ENCODE measurements at places on chromosomes 4 and X.

DNA sequence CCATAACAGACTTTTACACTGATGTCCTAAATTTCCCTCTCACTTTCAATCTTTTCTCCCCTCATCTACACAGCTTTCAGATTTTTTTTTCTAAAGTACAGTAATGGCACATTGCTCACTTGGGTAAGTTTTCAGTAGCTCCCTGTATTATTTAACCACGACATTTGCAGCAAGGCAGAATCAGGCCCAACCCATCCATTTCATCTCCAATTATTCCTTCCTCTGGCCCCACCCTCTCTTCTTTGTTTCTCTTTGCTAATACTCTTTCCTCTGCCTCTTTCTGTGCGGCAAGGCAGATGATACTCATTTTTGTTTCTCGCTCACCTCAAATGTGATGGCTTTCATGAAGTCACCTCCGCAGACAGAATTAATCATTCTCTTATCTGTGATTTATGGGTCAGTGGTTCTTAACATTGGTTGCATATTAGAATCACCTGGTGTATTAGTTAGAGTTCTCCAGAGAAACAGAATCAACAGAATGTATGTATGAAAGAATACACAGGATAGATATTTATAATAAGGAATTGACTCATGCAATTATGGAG lies 43.4 kb upstream of the GATB start:
- DNase-seq, result no peak
- no peaks in the 10 kb centered on the region for H3K4me1 ChIP-seq
- H3K4me3 ChIP-seq, result no peak overlapping the region
- no peak overlapping the region for H3K27ac ChIP-seq
- no peaks in the 10 kb centered on the region for H3K27me3 ChIP-seq

GRCh38 chrX:133878710-133879109 lies 106.7 kb downstream of the GPC3 start:
- no peak overlapping the region for H3K4me3 ChIP-seq
- no peak for DNase-seq
- no peak overlapping the region for H3K27ac ChIP-seq
- no peaks in the 10 kb centered on the region for H3K4me1 ChIP-seq
- no peaks in the 10 kb centered on the region for H3K36me3 ChIP-seq

DNA sequence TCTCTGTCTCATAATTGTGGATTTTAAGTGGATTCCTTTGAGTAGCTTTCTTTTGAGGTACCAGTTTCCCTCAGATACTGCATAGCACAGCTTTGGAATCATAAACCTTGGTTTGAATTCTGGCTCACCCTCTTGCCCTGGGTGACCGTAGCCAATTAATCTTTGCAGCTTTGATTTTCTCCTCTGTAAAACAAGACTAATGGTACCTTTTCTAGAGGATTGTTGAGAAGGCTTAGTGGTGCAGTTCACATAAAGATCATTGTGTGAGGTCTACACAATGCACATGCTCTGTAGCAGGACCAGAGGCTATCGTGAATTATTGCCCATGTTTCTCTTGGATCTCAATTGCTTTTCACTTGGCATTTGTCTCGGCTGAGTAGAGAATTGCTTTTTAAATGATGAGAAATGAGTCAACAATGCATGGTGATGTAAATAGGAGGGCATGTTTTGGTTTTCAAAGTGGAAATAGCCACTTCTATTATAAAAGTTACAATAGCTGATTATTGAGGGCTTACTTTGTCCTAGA lies 47.9 kb downstream of the TMEM131L start:
- no peaks in the 10 kb centered on the region for H3K27me3 ChIP-seq
- peaks cover 9% of the 10 kb centered on the region for H3K4me1 ChIP-seq
- DNase-seq, result no peak
- H3K4me3 ChIP-seq, result no peak overlapping the region
- peaks cover 20% of the 10 kb centered on the region for H3K36me3 ChIP-seq

DNA sequence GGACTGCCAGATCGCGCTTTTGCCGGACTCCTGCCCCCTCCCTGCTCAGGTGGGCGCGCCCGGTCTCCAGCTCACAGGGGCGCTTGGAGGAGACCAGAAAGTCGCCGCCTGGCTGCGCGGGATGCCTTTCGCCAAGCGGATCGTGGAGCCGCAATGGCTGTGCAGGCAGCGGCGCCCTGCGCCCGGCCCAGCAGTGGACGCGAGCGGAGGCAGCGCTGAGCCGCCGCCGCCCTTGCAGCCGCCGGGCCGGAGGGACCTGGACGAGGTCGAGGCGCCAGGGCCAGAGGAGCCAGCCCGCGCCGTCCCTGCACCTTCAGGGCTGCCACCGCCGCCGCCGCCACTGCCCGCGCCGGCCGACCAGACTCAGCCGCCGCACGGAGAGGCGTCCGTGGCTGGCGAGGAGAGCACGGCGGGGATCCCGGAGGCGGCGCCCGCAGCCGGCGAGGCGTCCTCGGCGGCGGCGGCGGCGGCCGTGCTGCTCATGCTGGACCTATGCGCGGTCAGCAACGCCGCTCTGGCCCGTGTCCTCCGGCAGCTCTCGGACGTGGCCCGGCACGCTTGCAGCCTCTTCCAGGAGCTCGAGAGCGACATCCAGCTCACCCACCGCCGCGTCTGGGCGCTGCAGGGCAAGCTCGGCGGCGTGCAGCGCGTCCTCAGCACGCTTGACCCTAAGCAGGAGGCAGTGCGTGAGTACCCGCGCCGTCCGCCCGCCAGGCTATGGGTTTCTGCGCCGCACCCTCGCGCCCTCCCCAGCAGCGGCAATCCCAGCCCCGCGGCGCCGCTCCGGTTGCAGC lies 834 bp downstream of the NHS start:
- H3K27ac ChIP-seq, result no peak overlapping the region
- DNase-seq, result no peak
- no peaks in the 10 kb centered on the region for H3K4me1 ChIP-seq
- no peak overlapping the region for H3K4me3 ChIP-seq

DNA sequence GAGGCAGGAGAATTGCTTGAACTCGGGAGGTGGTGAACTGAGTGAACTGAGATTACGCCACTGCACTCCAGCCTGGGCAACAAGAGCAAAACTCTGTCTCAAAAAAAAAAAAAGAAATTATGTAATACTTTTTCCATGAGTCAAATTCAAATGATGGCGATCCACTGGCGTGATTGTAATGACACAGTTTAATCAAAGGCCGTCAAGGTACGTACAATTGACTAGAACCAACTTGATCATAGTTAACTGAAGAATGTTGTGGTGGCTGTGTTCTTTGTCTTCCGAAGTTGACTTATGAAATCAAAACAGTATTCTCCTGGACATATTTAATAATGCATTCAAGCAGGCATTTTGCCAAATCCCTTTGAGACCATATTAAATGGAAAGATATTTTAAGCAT lies 318.6 kb upstream of the FAT1 start:
- H3K27me3 ChIP-seq, result no peaks in the 10 kb centered on the region
- DNase-seq, result no peak
- H3K4me1 ChIP-seq, result no peaks in the 10 kb centered on the region

DNA sequence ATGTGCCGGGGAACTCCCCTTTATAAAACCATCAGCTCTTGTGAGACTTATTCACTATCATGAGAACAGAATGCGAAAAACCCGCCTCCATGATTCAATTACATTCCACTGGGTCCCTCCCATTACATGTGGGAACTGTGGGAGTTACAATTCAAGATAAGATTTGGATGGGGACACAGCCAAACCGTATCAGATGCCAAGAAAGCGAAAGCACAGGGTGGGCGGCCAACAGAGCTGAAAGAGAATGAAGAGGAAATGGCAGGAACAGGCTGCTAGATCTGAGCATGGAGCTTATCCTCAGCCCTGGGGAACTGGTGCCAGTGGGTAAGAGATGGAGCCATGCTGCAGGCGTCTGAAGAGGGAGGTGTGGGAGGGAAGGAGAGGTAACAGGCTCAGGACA lies 117.7 kb upstream of the PNPLA4 start:
- H3K4me3 ChIP-seq, result no peak overlapping the region
- no peak for DNase-seq
- H3K27ac ChIP-seq, result no peak overlapping the region
- H3K4me1 ChIP-seq, result no peaks in the 10 kb centered on the region
- H3K27me3 ChIP-seq, result no peaks in the 10 kb centered on the region
- H3K36me3 ChIP-seq, result no peaks in the 10 kb centered on the region

- no peaks in the 10 kb centered on the region for H3K27me3 ChIP-seq
- no peak for DNase-seq
- no peaks in the 10 kb centered on the region for H3K4me1 ChIP-seq
- H3K27ac ChIP-seq, result no peak overlapping the region
These were observed 61.0 kb downstream of the STX18 start for GRCh38 chr4:4480685-4481398.

DNA sequence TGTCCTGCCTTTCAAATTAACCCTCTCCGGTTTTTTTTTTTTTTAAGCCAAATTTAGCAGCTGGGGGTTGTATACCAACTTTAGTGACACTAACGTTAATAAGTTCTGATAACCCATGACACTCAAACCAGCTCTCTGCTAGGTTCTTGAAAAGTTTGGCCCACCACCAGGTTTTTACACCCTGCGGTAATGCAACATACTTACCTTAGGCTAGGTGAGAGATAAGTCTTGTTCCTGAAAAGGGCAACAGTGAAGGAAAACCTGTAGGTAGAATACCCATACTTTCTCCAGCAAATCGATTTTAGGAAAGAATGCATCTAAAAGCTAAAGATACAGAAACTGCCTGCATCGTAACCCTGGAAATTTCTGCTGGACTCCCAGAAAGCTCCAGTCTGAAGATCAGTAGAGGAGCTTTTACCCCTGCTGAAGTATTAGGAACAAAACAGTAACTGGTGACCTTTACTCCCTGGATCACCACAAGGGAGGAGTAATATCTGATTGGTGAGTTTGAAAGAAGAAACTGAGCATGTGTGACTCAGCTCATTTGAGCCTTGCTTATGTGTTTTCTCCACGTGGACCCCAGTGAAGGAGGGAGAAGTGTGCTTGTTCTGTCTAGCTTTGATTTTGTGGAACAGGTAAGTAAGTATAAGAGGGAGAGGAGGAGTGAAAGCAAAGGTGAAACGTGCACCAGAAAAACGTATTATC lies 34.4 kb upstream of the COX18 start:
- no peaks in the 10 kb centered on the region for H3K4me1 ChIP-seq
- no peaks in the 10 kb centered on the region for H3K27me3 ChIP-seq
- H3K27ac ChIP-seq, result no peak overlapping the region
- DNase-seq, result no peak

- no peak for DNase-seq
- no peaks in the 10 kb centered on the region for H3K4me1 ChIP-seq
- no peaks in the 10 kb centered on the region for H3K36me3 ChIP-seq
- no peak overlapping the region for H3K27ac ChIP-seq
These were observed 51.5 kb upstream of the AMELX start for GRCh38 chrX:11241720-11242119.

- no peaks in the 10 kb centered on the region for H3K27me3 ChIP-seq
- H3K36me3 ChIP-seq, result peaks cover 2% of the 10 kb centered on the region
- DNase-seq, result no peak
- no peak overlapping the region for H3K4me3 ChIP-seq
- no peak overlapping the region for H3K27ac ChIP-seq
These were observed 31.6 kb downstream of the UBE2K start for GRCh38 chr4:39729557-39729956.

- H3K4me3 ChIP-seq, result no peak overlapping the region
- no peaks in the 10 kb centered on the region for H3K36me3 ChIP-seq
- no peaks in the 10 kb centered on the region for H3K27me3 ChIP-seq
- H3K27ac ChIP-seq, result no peak overlapping the region
- peaks cover 5% of the 10 kb centered on the region for H3K4me1 ChIP-seq
These were observed 13.9 kb upstream of the RHOH start for GRCh38 chr4:40182954-40183353.

GRCh38 chrX:54824195-54824594 lies 16.6 kb downstream of the MAGED2 start:
- no peak for DNase-seq
- no peaks in the 10 kb centered on the region for H3K27me3 ChIP-seq

DNA sequence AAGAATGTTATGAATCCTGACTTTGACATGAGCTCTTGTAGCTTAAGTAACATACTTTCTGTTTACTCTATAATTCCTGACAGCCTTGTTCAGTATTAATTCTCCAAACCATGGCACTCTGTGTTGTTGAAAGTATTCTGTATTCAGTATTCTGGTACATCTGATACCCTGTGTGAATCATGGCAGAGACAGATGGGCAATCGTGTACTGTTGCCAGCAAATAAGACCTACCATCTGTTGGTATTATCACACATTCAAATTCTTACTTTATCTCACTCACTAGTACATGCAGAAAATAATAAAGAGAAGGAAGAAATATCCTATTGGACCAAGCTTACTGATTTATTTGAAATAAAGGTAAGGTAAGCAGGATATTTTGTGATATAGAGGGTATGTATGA lies 7.9 kb downstream of the MBTPS2 start:
- H3K27ac ChIP-seq, result no peak overlapping the region
- no peak for DNase-seq
- H3K4me1 ChIP-seq, result no peaks in the 10 kb centered on the region
- peaks cover 6% of the 10 kb centered on the region for H3K36me3 ChIP-seq
- H3K27me3 ChIP-seq, result no peaks in the 10 kb centered on the region

GRCh38 chrX:78168065-78168464 lies 28.6 kb upstream of the TAF9B start:
- no peaks in the 10 kb centered on the region for H3K36me3 ChIP-seq
- H3K27ac ChIP-seq, result no peak overlapping the region
- no peak overlapping the region for H3K4me3 ChIP-seq
- DNase-seq, result no peak
- no peaks in the 10 kb centered on the region for H3K27me3 ChIP-seq

DNA sequence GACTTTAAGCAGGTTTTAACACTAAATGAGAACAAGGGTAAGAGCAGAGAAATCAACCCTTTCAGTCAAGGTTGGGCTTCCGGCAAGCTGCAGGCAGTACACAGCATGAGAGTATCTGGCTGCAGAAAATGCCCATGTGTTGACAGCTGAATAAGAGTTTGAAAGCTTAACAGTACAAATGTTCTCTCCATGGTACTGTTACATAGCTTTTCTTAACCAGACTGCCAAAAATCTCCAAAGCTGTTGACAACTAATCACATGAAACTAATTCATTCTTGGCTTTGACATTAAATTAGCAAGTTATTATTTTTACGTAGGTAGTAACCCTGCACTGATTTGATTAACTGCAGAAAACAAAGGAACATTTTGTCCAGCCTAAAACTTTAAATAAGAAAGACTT lies 153.5 kb downstream of the SLC10A7 start:
- no peaks in the 10 kb centered on the region for H3K4me1 ChIP-seq
- peak overlapping the region; percentile 5 for H3K4me3 ChIP-seq
- H3K27ac ChIP-seq, result peak overlapping the region; percentile 42
- H3K27me3 ChIP-seq, result no peaks in the 10 kb centered on the region
- DNase-seq, result no peak

DNA sequence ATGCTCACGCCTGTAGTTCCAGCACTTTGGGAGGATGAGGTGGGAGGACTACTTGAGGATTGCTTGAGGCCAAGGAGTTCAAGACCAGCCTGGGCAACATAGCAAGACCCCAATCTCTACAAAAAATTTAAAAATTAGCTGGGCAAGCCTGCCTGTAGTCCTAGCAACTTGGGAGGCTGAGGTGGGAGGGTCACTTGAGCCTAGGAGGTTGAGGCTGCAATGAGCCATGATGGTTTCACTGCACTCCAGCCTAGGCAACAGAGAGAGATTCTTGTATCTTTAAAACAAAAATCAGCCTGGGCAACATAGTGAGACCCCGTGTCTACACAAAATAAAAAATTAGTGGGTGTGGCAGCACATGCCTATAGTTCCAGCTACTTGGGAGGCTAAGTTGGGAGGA lies 1.9 kb downstream of the ZNF41 start:
- DNase-seq, result no peak
- no peak overlapping the region for H3K27ac ChIP-seq
- H3K27me3 ChIP-seq, result no peaks in the 10 kb centered on the region
- H3K4me1 ChIP-seq, result peaks cover 11% of the 10 kb centered on the region
- H3K4me3 ChIP-seq, result no peak overlapping the region
